ENCODE measurements at places on chromosomes 2 and 18. TPM values are rescaled to one million over a fixed set of nuclear protein-coding genes. Genes with fewer than 3 reads are reported as not detected.

GRCh38 chr2:241256168-241256545, 59.3 kb downstream of the HDLBP start:
- H3K4me1 ChIP-seq: no peaks in the 10 kb centered on the region
- peaks cover 69% of the 10 kb centered on the region for H3K36me3 ChIP-seq
- no peak for DNase-seq
- H3K4me3 ChIP-seq: no peak overlapping the region

DNA sequence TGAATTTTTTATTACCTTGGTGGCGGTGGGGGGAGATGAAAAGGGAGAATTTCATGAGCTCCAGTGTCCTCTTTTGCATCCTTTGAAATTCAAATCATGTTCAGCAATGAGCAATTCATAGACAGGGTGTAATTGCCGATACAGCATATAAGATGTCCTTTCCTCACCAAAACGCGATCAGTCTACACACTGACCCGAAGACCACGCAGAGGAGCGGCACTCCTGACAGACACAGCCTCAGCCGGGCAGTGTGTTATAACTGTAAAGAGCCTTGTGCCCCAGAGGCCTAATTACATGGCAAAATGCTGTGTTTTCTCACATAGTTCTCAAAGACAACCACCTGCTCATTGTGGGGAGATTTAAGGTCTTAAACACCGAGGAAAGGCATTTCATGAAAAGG, 38.4 kb upstream of the APCDD1 start:
- H3K4me1 ChIP-seq: no peaks in the 10 kb centered on the region
- no peaks in the 10 kb centered on the region for H3K36me3 ChIP-seq
- H3K4me3 ChIP-seq: no peak overlapping the region
- H3K27me3 ChIP-seq: no peaks in the 10 kb centered on the region

DNA sequence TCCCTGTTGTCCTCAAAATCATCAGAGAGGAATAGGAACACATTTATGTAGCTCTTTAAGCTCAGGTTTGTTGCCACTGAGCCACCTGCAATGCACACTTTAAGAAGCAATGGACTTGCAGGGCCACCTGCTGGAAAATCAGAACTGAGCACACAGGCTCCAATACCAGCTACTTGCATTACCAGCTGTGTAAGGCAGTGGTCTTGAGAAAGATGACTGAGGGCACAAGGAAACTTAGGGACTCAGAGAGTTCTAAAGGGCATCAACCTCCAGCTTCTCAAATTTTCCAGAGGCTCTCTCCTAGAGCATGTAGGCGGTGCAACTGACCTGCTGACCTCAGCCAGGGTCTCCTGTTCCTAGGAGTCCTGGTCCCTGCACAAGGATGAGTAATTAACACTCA, 2.5 kb upstream of the CNDP2 start:
- H3K36me3 ChIP-seq: no peaks in the 10 kb centered on the region
- DNase-seq: no peak
- no peak overlapping the region for H3K4me3 ChIP-seq
- H3K27ac ChIP-seq: no peak overlapping the region
- H3K27me3 ChIP-seq: no peaks in the 10 kb centered on the region

DNA sequence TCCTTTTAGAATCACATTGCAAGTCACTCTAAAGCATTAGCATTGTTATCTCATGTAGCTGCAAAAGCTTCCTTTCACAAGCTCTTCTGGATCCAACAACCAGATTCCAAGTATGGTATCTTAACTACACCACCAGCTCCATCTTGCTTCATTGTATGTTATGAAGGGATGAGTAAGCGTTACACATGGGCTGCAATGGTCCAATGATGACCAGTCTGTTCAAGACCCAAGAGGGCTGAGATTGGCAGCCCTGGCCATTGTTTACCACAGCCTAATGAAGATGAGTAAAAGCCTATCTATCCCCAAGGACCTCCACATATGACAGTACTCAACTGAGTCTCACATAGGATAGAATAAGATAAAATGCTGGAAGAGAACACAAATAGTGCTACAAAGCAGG, 6.3 kb downstream of the CFLAR start:
- H3K4me1 ChIP-seq: peaks cover 12% of the 10 kb centered on the region
- H3K36me3 ChIP-seq: no peaks in the 10 kb centered on the region
- H3K27me3 ChIP-seq: no peaks in the 10 kb centered on the region
- no peak for DNase-seq

GRCh38 chr2:232455426-232456255, at the start of gene ALPI:
Gene ALPI, plus strand, starts transcription at chr2:232456153. Its CDS starts 47 bp downstream, at chr2:232456200.
- no peaks in the 10 kb centered on the region for H3K27me3 ChIP-seq
- H3K4me3 ChIP-seq: no peak within 1 kb of the TSS
- no peaks in the 10 kb centered on the region for H3K36me3 ChIP-seq

DNA sequence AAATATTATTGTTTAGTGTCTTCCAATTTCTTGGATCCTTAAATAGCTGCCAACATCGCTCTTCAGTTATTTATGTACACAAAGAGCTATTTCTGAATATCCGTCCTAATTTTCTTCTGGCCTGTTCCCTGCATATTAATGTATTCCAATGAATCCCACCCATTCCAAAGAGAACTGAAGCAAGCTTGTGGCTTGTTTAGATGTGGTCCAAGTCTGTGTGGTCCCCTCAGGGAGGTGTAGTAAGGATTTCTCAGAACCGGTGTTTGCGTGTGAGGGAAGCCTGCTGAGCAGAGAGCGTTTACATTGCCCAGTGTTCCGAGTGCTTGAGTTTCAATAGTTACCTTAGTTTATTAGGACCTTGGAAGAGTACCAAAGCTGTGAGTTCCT, 25.1 kb upstream of the IL1R1 start:
- H3K36me3 ChIP-seq: no peaks in the 10 kb centered on the region
- no peaks in the 10 kb centered on the region for H3K4me1 ChIP-seq
- no peak for DNase-seq
- H3K27me3 ChIP-seq: no peaks in the 10 kb centered on the region
- no peak overlapping the region for H3K4me3 ChIP-seq
- no peak overlapping the region for H3K27ac ChIP-seq

GRCh38 chr2:218340656-218341055, 16.0 kb upstream of the CATIP start:
- no peak for DNase-seq
- H3K36me3 ChIP-seq: peaks cover 44% of the 10 kb centered on the region
- H3K27me3 ChIP-seq: no peaks in the 10 kb centered on the region

DNA sequence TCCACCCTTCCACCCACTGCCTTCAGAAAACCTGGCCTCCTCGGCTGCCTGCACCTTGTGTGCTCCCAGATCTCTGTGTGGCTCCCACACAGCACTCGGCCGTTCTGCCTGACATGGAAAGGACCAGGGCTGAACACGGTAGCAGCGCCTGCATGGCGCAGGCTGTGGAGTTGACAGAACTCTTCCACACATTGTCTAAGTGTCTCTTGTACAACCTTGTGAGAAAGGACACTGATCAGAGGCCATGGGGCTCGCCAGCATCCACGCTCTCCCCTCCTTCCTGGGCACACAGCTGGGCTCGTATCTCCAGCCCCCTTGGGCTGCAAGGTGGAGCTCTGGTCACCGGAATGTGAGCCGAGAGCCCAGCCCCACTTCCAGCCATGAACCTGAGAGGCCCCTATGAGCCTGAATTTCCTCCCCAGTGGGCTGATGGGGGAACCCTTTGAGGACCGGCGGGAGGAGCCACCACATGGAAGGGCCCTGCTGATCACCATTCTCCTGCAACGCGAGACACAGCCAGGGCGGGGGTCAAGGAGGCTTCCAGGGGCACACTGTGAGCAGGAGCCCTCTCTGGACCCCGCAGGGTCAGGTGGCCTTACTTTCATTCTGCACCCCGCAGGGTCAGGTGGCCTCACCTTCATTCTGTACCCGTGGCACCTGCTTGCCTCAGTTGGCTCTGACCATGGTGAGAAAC, 314.2 kb upstream of the MYT1L start:
- no peak overlapping the region for H3K4me3 ChIP-seq
- no peak overlapping the region for H3K27ac ChIP-seq
- no peaks in the 10 kb centered on the region for H3K27me3 ChIP-seq
- no peak for DNase-seq

The DSC2 gene
- total RNA-seq: 6.3 TPM

Data from right lobe of liver (tissue), 6 donors.